ENCODE measurements at places on chromosomes 12 and 14.

DNA sequence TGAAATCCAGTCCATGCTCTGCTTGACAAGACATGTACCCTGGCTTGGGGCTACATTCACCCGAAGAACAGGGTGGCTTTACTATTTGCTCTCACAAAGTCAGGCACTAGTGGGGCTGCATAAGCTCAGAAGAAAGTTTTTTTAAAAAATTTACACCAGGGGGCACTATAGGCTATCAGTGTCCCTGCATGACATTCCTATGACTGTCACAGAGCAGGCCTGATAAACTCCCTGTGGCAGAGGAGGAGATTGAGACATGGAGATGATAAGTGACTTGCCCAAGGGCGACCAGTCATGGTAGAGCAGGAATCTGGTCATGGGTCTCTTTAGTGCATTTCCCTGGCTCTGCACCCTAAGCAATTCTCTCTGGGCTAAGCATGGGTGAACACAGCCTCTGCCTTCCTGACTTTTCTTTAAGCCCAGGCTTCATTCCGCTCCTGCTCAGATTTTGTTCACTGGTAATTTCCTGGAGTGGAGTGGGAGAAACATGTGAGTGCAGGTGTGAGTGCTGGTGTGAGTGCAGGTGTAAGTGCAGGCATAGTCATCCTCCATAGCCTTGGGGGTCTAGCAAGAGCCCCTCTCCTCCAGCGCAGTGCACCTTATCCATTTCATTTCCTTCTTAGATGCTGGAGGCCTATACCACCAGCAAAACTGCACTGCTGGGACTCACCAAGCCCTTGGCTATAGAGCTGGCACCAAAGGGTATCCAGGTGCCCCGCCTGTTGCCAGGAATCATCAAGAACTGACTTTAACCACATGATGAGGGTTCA, 91.6 kb downstream of the DHRS2 start:
- DNase-seq = no peak

DNA sequence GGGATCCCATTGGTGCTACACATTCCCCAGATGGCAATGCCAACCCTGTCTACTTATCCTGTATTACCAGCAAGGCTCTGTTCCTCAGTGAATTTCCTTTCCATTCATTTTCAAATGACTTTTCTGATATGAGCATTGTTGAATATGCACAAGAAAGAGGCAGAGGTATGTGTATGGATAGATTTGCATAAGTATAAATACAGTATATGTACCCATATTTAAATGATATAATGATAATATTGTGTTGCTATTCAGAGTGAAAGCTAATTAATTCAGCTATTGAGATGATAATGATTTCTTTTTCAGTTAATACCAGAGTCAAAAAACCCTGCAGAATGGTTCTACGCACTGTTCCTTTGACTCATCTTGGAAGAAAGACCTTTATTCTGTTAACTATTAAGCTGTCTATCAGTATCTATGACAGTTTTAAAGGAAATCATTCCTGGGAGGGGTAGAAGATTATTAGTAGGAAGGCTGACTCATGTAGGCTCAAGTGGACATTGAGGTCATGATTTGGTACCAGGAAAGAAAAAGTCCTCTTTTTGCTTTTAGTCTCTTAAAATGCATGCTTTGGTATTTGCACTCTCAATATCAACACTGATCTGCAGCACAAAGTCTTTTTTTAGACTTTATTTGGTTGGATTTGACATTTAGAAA, 44.9 kb upstream of the GAS2L3 start:
- DNase-seq = no peak

DNA sequence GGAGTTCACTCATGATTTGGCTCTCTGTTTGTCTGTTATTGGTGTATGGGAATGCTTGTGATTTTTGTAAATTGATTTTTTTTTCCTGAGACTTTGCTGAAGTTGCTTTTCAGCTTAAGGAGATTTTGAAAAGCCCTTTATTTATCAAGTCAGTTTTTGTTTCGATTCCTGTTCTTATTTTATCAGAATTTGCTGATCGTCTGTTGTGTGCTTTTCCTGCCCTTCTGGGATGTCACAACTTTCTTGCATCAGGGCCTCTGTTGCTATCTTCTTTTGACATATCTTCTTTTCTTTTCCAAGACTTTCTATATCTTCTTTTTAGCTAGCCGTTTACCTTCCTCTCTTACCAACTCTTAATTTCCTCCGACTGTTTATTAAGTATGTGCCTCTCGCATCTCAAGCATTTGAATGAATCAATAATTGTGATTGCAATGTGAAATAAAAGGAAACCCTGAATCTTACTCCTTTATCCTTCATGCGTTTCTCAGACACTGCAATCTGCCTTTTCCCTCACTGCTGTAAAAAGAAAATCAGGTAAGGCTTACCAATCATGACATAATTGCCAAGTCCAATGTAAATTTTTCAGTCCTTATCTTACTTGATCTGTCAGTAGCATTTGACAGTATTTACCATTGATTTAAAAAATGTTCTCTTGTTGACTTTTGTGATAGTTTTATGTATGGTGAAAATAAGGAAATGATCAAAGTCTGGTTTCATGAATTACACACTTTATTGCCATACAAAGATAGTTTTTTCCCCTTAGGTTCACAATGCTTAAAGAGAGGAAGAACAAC, 53.0 kb downstream of the ETNK1 start:
- no peak for DNase-seq

DNA sequence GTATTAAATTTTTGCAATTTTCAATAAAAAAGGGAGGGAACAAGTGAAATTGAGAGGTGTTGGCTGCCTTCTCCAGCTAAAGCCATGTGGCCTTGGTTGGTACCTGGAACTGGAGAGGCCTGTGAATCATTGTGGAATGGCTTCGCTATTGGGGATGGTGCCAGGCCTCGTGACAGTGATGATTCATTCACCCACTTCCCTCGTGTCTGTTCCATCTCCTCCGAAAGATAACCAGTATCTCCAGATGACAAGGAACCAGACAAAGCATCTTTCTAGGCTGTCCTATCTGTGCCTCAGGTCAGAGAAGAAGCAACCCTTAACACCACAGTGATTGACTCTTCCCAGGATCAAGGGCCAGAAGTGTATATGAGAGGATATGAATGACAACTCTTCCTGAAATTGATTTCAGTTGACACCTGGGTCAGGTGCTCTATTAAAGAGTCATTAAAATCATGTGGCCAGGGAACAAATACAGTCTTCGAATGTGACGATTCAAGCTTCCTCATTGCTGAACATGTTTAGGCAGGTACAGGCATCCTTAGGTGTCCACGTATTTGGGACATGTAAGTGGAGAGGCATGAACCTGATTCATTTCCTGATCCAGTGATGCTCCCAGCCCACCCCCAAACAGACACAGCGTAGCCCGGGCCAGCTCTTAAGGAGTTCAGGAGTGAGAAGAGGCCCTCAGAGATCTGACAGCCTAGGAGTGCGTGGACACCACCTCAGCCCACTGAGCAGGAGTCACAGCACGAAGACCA, at the start of gene RNASE7:
TSS of gene RNASE7 (plus strand) at position 687 of the 758 bp plus-strand sequence. CDS start 631 bp downstream, outside the sequence.
- DNase-seq = no peak

DNA sequence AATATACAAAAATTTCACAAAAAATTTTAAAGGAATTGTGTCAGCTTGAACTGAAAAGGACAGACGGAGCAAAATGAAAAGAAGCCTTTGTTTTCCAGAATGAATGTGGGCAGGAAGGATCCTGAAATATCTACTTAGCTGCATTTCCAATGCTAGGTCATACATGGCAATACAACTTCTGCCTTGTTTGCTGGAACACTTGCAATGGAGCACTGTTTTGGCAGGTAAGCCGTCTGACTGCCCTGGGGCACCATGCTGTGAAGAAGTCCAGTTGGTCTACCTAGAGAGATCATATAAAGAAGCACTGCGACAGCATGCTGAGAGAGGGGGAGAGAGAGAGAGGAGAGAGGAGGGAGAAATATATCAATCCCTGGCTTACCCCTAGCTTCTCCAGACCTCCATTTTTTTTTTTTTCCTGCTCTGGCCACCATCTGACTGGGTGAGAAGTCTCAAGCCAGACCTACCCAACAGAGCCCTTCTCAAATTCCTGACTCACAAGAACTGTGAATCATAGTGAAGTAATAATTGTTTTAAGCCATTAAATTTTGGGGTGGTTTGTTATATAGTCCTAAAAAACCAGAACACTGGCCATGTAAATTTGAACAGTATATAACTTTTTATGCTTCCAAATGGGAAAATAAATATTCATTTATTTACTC, 97.1 kb upstream of the PRICKLE1 start:
- DNase-seq = no peak

- no peak for DNase-seq
Measured at GRCh38 chr12:110581931-110582275, 1.2 kb downstream of the PPTC7 start.

DNA sequence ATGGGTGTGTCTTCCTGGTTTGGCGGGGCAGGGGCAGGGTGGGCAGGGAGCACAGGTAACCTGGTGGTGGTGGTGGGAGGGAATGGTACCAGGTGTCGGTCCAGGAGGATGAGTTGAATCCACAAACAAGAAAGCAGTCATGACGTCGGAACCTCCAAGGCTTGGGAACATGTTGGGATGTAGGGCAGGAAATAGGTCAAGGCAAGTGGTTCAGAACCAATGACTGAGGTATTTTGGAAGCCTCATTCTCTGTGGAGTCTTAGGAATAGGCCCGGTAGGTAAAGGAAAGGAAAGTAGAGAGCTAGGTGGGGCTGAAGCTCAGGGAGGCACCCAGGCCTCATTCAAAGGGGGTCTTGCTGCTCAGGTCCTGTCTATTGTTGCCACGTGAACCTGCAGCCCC, 39.1 kb upstream of the TMED10 start:
- no peak for DNase-seq

Measured in activated CD4-positive, alpha-beta T cell treated with anti-CD3 and anti-CD28 coated beads for 24 hours (primary cell).